ENCODE measurements at places on chromosomes 5 and 9.

DNA sequence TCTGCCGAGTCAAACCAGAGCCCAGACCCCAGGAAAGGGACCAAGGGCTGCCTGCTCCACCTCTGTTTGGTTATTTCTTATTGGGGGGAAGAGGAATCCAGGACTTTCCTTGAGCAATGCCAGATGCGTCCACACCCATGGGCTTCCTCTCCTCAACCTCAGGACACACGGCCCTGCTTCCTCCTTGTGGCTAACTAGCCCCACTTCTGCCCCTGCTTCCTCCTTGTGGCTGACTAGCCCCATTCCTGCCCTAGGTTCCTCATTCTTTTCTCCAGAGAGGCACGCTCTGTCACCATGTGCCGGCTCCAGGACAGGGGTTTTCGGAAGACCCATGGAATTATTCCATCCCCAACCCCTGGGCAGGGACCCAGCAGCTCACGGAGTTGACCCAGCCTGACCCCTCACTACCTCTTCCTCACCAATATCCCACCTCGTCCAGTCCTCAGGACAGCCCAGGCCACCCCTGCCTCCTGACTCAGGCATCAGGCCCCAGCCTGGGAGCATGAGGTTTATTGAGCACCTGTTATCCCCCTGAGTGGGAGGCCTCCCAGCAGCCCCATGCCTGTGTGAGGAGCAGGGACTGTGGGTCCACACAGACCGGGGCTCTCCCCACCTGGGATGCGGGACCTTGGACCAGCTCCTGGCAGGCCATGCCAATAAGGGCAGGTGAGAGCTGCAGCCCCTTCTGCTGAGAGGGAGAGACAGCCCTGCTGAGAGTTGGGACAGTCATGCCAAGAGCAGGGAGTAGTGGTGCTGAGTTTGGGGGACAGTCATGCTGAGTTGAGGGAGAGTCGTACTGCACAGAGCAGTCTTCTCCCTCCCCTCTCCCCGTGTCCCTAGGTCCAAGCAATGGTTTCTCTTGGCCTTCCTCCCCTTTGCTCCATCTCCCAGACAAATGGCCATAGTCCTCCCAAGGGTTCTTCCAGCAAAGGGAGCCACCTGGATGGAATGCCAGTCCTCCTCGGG lies 11.8 kb upstream of the FCN1 start:
- DNase-seq: no peak

GRCh38 chr9:110864011-110864410 lies 174.3 kb downstream of the LPAR1 start:
- DNase-seq: no peak

GRCh38 chr5:158852622-158853021 lies 247.1 kb downstream of the EBF1 start:
- no peak for DNase-seq

DNA sequence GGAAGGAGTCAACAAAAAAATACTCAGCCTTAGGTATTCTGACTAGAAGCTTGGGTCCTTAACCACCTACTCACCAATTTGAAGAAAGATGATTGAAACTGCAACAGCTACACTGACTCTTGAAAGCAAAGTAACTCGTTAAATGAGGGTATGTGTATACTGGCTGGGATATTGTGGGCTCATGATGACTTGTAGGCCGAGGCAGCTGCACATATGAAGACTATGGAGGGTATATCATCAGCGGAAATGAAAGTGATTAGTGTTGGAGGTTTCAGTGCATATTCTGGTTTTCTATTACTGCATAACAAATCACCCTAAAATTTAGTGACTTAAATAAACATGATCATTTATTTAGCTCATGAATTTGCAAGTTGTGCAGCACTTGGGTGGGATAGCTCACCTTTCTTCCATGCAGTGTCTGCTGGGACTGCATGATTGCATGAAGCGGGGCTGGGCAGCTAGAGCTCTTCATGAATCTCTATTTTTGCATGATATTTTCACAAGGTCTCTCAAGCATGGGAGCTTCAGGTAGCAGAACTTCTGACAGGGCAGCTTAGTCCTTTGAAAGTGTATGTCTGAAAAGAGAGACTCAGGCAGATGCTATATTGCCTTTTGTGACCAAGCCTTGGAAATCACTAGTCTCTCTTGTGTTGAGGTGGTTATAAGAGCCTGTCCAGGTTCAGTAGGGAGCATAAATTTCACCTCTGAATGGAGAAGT lies 96.1 kb upstream of the CDKN2B start:
- no peak for DNase-seq

DNA sequence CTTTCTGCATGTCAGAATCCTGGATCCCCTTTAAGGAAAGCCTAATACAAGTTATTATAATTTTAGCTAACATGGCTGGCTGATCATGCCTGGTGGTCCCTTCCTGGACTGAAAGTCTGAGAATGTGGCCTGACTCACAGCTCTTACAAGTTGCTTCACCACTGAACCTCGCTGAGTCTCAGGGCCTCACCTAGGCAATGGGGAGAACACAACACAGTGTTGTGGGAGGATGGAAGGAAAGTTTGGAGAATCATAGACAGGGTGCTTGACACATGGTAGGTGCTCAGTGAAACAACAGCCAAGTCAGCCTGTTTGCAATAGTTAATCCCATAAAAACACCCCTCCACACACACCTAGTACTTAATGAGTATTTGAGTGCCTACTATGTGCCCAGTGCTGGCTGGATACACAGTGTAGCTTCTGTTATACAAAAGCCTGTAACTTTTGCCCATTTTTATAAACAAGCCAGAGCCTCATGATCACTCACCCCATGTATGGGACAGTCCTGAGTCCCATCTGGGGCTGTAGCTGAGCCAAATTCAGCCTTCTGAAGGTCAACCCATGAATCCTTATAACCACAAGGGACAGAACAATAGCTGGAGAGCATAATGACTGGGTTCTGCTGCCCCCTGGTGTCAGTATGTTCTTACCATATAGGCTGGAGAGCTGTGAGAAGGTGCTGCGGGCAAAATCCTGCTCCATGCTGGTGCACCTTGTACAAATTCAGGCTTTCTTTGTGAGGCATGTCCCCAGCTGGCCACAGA lies 3.9 kb downstream of the ACSL6 start:
- peak; percentile 39 for DNase-seq

DNA sequence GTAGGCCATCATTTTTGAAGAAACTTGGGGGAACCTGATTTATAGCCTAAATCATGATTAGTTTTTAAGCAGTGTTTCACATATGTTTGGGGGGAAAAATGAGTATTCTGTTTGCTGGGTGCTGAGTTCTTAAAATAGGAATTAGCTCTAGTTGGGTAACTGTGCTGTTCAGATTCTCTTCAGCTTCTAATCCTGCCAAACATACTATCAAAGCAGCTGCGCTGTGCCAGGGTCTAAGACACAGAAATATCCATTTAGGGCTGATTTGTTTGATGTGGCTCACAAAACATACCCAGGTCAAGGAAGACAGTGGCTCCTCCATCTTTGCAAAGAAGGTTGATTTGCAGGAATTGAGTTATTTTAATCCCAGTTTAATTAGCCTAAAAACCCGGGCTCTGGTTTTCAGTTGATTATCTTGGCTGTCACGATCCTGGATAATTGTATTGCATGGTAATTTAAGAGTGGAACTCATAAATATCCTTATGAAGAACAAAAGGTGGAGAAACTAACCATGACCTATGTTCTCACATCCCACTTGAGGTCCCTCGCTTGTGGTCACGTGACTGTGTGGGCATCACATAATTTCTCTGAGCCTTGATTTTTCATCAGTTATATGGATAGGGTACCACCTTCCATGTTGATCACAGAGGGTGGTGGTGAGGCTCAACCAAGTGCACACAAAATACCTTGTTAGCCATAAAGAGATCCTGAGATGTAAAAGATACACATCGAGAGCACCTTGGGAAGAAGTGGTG lies 18.7 kb downstream of the CYFIP2 start:
- no peak for DNase-seq

GRCh38 chr9:105697871-105698270 lies 3.5 kb downstream of the TMEM38B start:
- DNase-seq: no peak

DNA sequence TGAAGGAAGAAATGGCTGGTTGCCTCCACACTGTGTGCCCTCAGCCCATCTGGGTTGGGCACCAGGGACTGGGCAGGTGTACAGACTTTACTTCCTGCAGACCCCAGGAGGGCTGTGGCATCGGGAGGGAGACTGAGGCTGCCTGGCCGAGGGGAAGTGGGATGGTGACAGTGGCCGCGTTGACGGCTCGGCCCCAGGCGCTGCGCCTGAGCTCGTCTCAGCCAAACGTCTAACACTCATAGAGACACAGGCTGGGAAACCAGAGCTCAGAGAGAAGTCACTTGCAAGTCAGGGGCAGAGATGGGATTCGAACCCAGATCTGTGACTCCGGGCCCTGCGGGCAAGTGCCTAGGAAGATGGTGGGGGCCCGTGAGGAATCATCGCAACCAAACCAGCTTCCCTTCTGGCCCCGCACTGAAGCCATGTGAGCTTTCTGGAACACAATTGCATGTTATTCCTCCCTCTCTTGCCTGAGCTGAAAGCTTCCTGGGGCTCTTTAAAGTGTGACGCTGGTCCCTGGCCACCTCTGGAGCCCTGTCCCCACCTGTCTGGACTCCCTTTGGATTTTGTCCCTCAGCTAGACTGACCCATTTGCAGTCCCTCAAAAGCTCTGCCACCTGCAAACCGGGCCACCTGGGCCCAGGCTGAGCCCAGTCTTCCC lies 53.1 kb upstream of the FUBP3 start:
- no peak for DNase-seq

DNA sequence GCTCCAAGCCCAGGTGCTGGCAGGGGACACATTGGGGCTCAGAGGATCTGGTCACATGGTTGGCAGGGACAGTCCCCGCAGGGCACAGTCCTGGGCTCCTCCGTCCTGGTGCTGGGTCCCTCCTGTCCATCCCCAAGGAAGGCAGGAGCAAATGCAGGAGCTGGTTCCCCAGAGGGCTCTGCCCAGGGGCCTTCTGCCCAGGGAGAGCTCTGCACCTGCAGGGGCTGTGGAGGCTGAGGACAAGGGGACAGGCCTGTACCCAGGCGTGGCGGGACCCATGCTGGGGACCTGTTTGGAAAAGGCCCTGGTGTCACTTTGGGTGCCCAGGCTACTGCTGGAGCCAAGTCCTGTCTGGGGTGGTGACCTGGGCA lies 7.2 kb downstream of the SPATA31E1 start:
- no peak for DNase-seq

DNA sequence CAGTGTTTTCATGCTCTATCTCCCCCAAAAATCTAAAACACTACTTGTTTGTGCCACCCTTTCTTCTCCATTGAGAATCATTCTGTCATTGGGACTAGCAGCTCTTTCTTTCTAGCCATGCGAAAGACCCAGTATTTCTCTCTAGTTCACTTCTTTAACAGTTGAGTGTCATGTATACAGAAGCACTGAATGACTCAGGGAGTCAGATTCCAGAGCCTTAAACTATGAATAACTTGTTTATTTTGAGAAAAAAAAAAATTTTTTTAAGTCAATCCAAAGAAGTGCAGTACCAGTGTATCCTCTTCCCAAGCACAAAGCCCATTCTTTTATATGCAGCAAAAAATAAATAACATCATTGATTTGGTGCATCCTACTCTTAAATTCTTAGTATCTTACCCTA lies 415.4 kb upstream of the GRAMD2B start:
- DNase-seq: no peak

GRCh38 chr5:56786346-56786745 lies 29.0 kb upstream of the MAP3K1 start:
- DNase-seq: no peak

GRCh38 chr5:171701100-171701541 lies 84.5 kb upstream of the SMIM23 start:
- no peak for DNase-seq

DNA sequence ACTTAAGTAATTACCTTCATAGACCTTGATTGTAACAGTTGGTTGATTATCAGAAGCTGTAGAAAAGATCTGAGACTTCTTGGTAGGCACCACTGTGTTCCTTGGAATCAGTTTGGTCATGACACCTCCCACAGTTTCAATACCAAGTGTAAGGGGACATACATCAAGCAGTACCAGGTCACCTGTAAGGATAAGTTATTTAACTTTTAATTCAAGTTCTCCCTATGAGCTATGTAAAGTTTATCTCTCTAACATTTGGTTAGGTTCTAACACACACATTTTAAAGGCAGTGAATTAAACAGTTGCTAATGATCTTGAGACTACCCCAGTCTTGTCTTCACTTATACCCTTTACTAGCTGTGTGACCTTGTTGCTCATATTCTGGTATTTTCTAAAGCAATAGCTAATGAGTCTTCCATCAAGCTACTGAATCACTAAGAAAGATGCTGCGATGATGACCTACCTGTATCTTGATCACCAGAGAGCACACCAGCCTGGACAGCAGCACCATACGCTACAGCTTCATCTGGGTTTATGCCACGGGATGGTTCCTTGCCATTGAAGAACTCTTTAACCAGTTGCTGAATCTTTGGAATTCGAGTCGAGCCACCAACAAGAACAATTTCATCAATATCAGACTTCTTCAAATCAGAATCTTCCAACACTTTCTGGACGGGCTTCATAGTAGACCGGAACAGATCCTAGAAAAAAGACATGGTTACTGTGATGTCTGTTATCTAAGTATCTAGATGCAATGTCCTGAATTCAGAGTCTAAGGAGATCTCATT lies 2.8 kb downstream of the HSPA5 start:
- no peak for DNase-seq

- no peak for DNase-seq
Observed at GRCh38 chr5:108216890-108217289, 165.0 kb downstream of the FBXL17 start.

- DNase-seq: no peak
Observed at GRCh38 chr9:129597355-129598088, 23.4 kb downstream of the C9orf50 start.

DNA sequence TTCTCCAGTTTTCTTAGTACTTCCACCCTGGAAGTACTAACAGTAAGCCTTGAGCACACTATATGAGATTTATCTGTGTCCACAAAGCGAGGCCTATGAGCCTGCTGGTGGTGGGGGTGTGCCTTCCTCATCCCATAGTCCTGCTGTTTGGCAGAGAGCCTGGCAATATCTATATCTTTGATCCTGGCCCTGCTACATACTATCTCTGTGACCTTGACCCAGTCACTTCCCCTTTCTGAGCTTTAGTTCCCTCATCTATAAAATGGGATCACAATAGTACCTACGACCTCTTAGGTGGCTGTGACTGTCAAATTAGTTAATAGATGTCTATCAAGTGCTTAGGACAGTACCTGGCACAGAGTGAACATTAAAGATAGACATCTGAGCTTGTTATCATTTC lies 114.6 kb upstream of the SAP30L start:
- DNase-seq: no peak

- DNase-seq: no peak
Observed at GRCh38 chr9:76798527-76798926, 34.3 kb downstream of the PCA3 start.

GRCh38 chr9:35322075-35322885 lies 160.5 kb downstream of the UNC13B start:
- DNase-seq: no peak

GRCh38 chr9:109387206-109387605 lies 66.3 kb upstream of the EPB41L4B start:
- DNase-seq: no peak

DNA sequence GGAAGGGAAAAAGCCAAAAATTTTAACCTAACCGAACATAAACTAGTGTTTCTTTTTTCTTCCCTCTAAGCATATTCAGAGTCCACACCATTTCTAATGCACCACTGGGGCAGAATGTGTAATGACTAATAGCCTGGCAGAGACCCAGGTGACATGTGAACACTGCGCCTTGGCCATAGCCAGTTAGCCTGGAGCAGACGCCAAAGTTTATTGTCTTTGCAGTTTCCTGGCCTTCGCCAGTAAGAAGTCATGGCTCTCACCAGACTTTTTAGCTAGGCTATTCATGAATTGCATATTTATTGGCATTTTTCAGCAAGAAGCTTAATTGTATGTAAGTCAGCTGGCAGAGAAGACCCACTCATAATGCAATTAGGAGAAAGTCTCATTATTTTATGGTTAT lies 182.8 kb upstream of the SLC27A6 start:
- DNase-seq: peak; percentile 59
